CD14-positive monocyte (primary cell): ENCODE measurements at places on chromosomes 5 and 9.

DNA sequence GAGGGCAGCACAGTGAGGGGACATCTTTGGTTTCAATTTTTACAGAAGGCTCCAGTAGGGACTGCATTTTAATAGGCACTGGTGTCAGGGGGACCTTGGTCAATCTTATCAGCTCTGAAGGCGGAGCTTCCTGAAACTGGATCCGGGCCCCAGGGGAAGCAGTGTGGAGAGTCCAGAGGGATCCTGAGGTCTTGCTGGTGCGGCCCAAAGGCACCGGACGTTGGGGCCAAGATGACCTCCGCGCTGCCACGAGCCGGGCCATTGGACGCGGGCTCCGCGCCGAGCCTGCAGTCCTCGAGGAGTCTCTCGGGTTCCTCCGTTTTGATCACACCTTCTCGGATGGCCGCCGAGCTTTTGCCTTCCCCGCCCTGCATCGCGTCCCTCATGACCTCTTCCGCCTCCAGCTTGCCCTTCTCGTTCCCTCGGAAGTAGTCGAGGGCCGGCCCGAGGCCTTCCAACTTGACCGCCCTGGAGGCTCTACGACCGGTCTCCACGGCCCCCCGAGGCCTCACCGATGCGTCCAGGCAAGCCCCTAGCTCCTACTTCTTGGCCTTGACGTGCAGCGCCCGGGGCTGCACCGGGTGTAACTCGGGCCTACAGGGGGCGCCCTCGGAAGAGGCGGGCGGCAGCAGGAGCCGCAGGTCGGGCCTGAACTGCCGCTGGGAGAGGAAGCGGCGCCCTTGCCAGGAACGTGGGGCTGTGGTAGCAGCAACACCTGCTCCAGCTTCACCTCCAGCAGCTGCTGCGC lies 18.8 kb downstream of the C5orf52 start:
- no peak for DNase-seq

GRCh38 chr5:38793099-38793498 lies 52.7 kb upstream of the OSMR start:
- DNase-seq = no peak

DNA sequence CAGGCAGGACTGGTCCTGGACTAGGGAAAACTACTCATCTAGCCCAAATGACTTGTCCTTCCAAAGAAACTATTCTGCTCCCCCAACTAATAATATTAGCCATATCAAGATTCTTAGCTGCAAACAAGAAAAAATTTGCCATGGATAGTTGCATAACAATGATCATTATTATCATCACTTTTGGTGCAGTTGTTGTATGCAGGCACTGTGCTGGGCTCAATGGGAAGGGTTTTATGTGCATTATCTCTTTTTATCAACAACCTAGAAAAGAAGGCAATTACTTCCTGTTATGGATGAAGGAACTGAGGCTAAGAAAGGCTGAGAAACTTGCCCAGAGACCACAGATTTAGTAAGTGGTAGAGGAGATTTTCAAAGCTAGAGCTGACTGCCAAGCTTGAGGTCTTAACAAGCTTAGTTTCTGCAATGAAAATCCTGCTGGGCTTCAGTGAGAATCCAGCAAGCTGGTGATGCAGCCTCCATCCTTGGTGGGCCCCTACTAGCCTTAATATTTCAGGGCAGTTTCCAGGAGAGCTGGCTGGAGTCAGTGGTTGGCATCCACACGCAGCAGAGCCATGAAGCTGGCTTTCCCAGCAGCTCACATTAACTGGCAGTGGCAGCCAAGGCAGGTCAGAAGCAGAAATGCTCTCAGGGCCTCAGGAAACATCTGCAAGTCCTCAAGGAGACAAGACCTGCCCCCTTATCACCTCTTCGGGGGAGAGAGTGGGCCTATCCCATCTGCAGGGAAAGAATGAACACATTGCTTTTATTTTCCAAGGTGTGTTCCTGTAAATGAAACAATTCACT lies 20.5 kb upstream of the MEGF9 start:
- DNase-seq = peak; percentile 33

GRCh38 chr5:176432707-176433106 lies 15.5 kb upstream of the FAF2 start:
- no peak for DNase-seq

DNA sequence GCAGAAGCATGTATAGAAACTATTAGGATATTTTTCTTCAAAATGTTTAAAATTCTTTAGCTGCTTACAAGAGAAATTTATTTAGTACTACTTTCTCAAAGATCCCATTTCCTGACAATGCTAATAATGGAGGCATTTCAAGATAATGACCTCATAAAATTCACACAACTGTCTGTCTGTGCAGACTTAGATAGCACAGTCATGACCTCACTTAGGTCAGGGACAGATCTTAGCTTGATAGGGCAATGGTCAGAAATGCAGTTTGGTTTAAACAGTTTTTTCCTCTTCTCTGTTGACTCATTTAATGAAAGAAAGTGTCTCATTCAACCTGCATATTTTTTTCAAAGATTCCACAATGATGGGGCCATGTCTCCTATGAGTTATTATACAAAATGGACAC lies 128.4 kb downstream of the GRIA1 start:
- DNase-seq = no peak

- no peak for DNase-seq
These were observed 16.0 kb downstream of the ANXA6 start for GRCh38 chr5:151141535-151141934.

- DNase-seq = no peak
These were observed 265.8 kb downstream of the MED10 start for GRCh38 chr5:6112538-6112937.

GRCh38 chr9:114513055-114513958 lies 8.0 kb upstream of the WHRN start:
- peak; percentile 17 for DNase-seq

DNA sequence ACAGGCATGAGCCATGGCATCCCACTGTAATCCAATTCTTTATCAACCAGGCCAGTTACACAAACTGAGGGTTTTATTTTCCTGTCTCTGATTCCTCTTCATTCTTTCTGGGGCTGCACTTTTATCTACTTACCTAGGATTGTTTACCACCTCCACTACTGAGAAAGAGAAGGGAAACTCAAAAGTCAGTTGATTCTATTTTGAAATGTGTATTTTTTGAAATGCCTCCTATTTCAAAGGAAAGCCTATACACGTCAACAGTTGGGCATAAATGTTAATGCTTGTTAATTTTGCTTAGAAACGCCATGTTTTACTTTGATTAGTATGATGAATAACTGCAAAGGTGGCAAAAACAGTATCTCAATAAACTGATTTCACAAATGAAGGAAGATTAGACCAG lies 92.5 kb downstream of the MLLT3 start:
- no peak for DNase-seq

GRCh38 chr5:88674356-88675167 lies 208.4 kb downstream of the MEF2C start:
- DNase-seq = no peak

GRCh38 chr9:88237991-88238571 lies 99.8 kb upstream of the SPATA31C2 start:
- DNase-seq = no peak

DNA sequence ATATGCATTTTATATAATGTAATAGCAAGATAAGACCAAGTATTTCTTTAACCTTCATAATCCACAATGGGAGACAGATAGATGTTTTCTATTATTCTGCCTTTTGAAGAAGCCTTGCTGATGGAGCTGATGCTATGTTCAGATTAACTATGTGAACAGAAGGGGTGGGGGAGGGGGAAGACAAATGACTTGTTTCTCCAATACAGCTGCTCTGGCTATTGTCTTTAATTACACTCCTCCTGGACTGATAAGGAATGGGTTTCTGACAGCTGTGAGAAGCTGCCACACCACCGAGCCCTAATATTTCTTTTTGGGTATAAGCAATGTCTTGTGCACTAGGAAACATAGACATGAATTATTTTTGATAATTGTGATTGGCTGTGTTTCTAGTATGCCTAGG lies 62.0 kb downstream of the CAVIN4 start:
- no peak for DNase-seq

- no peak for DNase-seq
These were observed 153.2 kb upstream of the FGF10 start for GRCh38 chr5:44542470-44542869.

DNA sequence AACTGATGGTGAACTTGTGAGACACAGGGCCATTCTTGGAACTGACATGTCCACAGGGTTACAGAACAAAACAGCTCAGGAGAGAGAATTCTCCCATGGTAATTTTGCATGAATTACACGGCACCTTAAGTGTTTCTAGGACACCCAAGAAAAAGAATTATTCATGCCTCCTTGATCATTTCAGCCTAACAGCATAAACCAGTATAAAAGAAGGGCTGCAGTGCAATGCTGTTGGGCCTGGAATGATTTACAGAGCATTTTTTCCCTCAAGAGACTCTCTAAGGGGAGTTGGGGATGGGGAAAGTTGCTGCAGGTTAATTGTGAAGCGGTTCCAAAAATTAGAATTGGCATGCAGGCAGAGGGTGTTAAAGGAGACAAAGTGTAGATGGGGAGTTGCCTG lies 136.4 kb upstream of the FBXL7 start:
- no peak for DNase-seq

GRCh38 chr9:16039218-16039987 lies 486.6 kb downstream of the CCDC171 start:
- no peak for DNase-seq

DNA sequence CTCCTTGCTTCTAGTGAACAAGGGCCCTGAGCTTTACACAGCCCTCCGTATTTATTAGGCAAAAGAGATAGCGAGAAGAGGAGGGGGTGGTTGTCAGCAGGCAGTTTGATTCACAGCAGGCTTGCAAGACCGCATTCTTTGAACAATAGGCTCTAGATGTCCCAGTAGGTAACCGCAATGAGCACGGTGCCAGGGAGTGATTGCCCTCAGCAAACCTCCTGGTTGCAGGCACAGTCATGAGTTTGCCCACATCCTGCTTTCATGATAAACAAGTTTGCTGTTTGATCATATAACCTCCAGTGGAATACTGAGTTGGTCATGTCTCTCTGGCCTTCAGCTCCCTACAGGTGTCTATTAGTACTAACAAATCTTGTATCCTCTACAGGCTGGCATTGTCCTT lies 66.1 kb downstream of the CACNA1B start:
- no peak for DNase-seq

DNA sequence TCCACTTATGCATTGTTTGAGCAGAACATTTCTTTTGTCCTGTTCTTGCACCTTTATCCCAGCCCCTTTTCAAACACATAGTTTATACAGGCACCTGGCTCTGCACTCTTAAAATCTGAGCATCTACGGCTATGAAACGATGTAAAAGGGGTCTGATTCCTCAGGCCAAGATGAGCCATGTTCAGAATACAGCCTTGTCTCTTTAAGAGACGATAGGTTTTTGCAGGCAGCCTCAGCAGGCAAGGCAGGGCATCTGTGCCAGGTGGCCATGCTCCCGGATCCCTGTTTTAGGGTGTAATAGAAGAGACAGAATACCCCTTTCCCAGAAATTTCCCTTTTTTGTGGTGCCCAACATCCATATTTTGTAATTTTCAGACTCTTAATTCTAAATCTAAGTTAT lies 89.1 kb upstream of the NFIB start:
- no peak for DNase-seq

DNA sequence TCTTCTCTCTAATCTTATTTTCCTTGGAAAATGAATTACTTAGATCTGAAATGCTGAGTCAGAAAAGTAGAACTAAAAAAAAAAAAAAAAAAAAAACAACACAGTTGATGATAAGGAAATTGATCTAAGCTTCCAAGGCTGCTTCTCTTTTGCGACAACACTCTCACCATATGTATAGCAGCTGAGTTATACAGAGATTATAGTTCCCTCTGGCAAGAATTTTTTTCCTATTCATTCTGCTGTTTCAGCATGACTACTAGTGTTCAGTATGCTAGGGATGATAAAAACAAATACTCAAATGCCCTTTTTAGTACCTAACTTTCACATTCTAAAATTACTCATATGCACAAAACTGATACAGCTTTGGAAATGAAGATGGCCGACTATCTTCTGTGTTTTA lies 267.3 kb downstream of the MLLT3 start:
- no peak for DNase-seq

DNA sequence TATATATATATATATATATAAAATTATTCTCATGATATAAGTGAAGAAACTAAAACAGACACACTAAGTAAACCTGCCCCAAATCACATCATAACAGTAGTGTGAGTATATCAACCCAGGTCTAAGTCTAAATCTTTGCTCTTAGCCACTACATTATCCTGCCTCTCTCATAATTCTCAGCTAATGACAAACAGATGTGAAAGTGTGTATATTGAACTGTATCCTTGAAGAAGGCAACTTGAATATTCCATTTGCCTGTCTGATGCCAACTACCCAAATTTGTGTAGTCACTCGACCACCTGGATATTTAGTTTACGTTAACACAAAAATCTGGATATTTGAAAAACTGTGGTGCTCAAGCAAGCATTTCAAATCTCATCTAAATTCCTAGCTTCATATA lies 97.4 kb downstream of the PPP2R2B start:
- no peak for DNase-seq

- DNase-seq = peak; percentile 5
These were observed 130.1 kb upstream of the C9orf72 start for GRCh38 chr9:27703216-27703980.

DNA sequence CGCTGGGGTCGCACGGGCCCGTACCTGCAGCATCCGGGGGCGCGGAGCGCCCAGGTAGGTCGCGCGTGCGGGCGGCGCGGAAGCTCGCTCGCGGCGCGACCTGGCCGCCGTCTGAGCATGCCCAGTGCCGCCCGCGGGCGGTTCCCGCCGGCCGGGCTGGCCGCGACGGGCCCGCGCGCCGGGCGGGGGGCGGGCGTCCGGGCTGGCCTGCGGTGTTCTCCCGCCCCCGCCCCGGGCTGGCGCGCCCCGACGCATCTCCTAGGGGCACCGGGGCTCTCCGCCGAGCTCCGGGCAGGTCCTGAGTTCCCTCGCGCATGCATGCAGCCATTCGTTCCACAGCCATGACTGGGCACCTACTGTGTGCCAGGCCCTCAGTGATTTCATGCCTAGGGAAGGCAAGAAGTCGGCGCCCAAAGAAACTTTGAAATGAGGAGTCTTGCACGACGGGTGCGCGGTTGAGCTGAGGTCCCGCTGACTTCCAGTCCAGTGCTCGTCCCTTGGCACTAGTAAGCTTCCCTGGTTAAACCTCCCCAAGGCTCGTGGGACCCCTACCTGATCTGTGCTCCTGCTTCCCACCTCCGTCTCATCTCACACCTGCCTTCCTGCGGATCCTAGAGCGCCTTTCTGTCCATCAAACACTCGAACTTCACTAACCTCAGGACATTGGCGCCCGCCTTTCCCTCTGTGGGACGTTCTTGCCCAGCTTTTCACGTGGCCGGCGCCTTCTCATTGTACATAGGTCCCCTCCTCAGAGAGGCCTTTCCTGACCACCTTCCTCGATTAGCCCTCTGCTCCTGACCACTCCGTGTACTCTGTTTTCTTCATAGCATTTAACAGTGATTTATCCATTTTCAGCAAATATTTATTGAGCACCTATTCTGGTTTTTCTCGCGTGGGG lies at the start of gene PTPN3:
TSS of gene PTPN3 (minus strand) at position 113 of the 898 bp plus-strand sequence. CDS start 34,873 bp downstream, outside the sequence.
- no peak for DNase-seq

- no peak for DNase-seq
These were observed 11.2 kb downstream of the CCNI2 start for GRCh38 chr5:132758451-132758850.

GRCh38 chr9:69658987-69659675 lies 13.0 kb downstream of the APBA1 start:
- no peak for DNase-seq
